ENCODE measurements at places on chromosomes 16 and 17. TPM values are rescaled to one million over a fixed set of nuclear protein-coding genes. Genes with fewer than 3 reads are reported as not detected.

DNA sequence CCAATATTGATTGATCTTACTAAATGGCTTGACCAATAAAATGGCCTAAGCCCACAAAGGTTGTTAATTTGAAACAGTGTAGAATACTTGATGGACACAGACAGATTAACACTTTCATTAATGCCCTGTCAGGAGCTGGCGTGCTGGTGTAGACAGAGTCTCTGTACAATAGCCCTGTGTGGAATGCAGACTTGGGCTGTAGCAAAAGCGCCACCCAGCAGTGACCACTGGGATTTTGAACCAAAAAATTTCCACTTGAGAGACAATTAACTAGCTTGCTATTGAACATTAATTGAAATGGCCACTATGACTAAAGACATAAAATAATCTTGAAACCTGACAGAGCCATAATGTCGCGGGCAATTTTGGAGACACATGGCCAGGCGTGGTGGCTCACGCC, 19.7 kb upstream of the GUCY2D start:
- DNase-seq = no peak

DNA sequence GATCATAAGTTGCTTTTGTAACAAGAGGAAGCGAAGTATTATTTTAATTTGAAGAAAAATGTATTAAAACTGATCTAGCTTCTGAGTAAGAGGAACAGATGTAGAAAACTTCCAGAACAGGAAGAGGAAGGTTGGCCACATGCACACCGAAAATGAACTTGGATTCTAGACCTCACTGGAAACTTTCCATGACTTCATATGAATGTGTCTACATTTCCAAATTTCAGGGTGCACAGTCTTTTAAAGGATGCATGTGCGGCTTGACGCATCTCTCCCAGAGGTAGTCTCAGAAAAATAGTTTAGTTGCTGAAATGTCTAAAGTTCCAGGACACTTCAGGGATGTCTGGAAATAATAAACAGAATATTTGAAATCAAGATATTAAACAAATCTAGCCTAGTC, 275.1 kb upstream of the MYOCD start:
- DNase-seq = no peak

- DNase-seq = no peak
These were observed 43.2 kb upstream of the DNAJA2 start for GRCh38 chr16:47016700-47017133.

DNA sequence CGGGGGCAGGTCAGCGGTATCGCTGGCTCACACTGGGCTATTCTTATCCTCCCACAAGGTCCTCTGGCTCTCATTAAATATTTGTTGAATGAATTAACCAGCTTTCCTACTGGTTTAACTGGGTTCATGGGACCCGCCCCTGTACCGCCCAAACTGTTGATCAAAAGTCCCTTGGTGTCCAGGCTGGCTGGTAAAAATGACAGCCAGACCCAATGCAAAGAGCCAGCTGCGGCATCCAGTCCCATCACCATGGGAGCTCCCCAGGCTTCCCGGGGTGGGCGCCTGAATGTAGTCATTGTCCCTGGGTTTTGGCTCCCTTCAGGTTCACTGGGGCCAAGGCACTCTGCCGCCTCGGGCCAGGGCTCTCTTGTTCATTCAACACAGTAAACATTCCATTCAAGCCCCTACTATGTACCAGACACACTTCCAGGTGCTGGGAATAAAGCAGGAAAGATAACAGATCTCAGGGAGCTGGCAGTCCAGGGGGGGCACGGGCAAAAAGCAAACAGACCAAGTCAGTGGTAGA, 11.7 kb upstream of the ATP2C2 start:
- peak; percentile 42 for DNase-seq

DNA sequence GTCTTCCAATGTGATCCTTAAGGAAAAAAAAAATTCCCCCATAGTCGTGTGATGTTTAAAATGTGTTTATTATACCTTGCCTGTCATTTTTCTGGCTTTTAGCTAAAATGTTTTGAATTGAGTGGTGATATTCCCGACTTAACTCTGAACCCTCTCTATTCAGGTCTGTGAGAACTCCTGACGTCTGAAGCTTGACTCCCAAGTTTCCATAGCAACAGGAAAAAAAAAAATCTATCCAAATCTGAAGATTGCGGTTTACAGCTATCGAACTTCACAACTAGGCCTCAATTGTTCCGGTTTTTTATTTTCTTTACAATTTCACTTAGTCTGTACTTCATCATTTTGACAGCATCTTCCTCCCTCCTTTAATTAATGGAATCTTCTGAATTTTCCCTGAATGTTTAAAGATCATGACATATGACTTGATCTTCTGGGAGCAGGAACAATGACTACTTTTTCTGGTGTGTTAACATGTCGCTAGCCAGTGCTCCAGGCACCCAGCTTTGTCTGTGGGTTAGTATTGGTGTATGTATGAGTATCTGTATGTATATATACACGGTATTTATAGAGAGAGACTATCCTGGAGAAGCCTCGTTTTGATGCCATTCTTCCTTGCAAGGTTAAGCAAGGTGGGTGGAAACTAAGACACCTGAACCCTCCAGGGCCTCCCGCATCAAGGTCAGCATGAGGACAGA, 12.8 kb upstream of the HSBP1 start:
- no peak for DNase-seq

- no peak for DNase-seq
These were observed 4.2 kb upstream of the GAA start for GRCh38 chr17:80097127-80097621.

DNA sequence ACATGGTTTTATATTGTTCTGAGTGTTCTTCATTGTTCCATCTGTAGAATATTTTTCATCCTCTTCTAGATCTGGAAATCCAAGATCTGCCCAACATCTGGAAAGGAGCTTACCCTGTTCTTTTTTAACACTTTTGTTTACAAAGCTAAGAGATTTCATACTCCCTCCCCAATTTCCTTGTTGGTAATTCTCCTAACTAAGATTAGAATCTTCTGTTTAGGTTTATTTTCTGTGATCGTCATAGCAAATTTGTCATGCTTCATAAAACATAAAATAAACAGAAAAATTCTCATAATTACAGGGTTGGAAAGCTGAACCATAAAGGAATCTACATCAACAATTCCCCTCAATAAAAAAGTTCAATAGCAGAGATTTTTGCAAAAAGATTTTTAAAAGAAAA, 580.3 kb upstream of the CA10 start:
- DNase-seq = no peak

DNA sequence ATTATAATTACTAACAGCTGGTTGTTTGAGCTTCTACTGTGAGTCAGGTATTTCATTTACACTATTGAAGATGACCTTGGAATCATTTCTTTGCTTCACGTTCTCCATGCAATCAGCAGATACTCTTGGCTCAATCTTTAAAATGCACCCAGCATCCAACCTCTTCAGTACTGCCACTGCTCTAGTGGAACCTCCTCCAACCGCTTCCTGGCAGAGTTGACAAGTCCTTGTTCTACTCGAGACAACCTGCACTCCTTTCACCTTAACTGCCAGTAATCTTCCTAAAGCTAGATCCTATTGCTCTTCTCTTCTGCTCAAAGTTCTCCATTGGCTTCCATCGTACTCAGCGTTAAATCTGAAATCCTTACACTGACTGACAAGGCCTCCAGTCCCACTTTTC, 86.5 kb downstream of the SYCE1L start:
- no peak for DNase-seq

GRCh38 chr16:62036802-62037135, 531 bp upstream of the CDH8 start:
- no peak for DNase-seq

GRCh38 chr17:2146132-2146871, 91.4 kb downstream of the HIC1 start:
- DNase-seq = no peak

GRCh38 chr17:27558341-27558740, 72.6 kb upstream of the LGALS9 start:
- DNase-seq = no peak

DNA sequence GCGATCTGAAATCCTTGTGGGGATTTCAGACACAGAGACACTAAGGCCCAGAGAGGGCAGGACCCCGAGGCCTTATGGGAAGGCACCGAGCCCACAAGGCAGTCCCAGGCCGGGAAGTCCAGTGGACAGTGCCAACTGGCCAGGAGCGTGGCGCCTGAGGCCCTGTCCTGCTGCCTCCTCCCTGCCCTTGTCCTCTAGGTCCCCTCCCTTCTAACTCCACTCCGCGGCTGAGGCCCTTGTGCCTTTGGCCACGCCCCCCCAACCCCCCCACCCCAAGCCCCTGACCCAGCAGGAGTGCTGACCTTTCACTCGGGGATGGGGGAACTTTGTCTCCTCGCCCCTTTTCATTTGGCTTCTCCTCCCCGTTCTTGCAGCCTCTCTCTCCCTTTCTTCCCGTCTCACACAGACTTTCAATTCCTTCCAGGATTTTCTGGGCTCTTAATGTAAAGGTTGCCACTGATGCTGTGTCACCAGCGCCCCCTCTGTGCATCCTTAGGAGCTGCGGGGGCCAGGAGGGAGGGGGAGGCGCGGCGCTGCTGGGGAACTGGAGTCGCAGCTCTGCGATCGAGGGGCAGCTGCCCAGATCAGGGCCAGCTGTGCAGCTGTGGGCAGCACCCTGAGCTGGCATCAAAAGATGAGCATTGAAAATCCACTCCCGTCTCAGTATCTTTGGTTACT, 29.1 kb downstream of the CRHR1 start:
- no peak for DNase-seq

DNA sequence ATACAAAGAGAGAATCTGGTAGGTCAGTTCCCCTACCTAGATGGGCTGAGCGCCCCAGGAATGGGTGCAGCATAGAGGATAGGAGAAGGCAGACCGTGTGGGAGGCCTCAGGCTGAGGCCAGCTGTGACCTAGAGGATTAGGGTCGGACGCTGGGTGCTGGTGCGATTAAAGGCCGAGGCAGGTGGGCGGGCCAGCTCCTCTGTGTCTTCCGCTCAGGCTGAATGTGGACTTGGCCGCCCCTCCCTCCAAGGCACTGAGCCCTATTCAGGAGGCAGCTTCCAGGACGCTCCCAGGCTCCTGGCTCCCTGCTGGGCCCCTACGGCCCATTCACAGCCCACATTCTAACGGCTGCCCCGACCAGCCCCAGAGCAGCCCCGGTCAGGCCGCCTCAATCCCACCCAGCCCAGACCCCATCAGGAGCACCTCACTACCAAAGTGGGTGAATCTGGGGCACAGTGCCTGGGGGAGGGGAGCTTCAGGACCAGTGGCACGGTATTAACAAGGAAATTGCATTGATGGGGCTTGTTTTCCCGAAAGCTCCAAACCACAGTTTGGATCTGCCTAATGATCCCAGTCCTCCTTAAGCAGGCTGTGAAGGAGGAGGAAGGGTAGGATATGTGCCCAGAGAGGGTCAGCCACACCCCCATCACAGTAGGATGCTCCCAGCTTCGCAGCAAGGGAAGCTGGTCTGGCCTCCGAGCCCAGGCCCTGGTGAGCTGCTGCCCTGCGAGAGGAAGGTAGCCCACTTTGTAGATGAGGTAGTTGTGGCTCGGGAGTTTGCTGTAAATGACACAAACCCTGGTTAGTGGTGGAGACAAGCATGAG, 14.5 kb downstream of the RHBDL3 start:
- no peak for DNase-seq

DNA sequence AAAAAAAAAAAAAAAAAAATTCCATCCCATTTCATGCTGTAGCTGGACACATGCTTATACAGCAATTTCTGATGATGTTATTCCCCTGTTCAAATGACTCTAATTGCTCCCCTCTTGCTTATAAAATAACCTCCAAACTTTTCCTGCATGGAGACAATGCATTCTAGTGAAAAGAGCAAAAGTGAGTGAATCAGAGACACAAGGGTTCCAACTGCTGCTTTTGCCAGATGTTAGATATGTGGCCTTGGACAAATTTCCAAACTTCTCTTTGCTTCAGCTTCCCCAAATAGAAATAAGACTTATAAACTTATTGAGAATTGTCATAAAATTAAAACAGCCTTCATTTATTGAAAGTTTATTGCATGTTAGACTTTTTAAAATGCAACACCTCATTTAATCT, 65.0 kb upstream of the AXIN2 start:
- no peak for DNase-seq

- no peak for DNase-seq
These were observed 18.9 kb downstream of the CDR2 start for GRCh38 chr16:22355487-22355908.

- peak; percentile 40 for DNase-seq
These were observed 1.3 kb downstream of the ZNF750 start for GRCh38 chr17:82838386-82839063.

- no peak for DNase-seq
These were observed 46.9 kb downstream of the HELZ start for GRCh38 chr17:67198131-67198530.

DNA sequence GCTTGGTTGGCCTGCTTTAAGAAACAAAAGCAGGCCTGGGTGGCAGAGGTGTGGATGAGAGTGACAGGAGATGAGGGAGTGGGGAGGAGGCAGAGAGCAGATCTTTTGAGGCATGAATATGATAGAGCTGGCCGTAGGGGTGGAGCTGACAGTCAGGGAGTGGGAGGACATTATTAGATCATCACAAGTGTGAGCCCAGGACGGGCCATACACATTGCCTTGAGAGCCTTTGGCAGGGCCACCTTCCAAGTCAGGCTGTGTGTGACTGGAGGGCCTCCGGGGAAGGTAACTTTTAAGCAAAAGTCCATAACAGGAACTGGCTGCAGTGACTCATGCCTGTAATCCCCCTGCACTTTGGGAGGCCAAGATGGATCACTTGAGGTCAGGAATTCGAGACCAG, 26.3 kb downstream of the GINS3 start:
- peak; percentile 66 for DNase-seq

DNA sequence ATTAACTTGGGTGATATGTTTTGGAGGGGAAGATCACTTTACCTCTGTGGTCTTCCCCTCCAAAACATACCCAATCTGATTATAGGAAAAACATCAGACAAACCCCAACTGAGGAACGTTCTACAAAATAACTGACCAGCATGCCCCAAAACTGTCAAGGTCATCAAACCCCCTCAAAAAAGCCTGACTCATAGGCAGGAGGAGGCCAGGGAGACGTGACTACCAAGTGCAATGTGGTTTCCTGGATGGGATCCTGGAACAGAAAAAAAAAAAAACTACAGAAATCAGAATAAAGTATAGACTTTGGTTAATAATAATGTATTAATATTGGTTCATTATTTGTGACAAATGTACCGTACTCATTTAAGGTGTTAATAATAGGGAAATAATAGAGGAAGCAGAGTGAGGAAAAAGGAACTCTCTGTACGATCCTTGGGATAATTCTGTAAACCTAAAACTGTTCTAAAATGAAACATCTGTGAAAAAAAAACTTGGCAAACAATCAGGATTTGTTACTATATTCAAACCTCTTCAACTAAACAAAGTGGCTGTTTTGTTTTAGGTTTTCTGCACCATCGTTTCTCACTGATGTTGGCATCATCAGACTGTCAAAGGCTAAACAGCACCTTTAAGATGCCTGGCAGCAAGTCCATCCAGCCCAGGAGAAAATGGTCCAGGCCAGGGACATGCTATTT, 266.7 kb upstream of the SDK2 start:
- no peak for DNase-seq

- DNase-seq = no peak
These were observed 126.9 kb downstream of the MRM1 start for GRCh38 chr17:36728030-36728991.

Gene CPNE7
- total RNA-seq = 3.9 TPM

Gene NECAB2
- total RNA-seq = 0.52 TPM

Gene GRN
- 134 TPM for total RNA-seq

Gene OSGIN1
- 26.1 TPM for total RNA-seq

Gene GGA3
- total RNA-seq = 12.7 TPM
